Mesothelial cell of epicardium (in vitro differentiated cells): ENCODE measurements at places on chromosomes 2 and 18. TPM values are rescaled to one million over a fixed set of nuclear protein-coding genes. Genes with fewer than 3 reads are reported as not detected.

- DNase-seq: no peak
These were observed 166.9 kb downstream of the VWC2L start for GRCh38 chr2:214577769-214578168.

DNA sequence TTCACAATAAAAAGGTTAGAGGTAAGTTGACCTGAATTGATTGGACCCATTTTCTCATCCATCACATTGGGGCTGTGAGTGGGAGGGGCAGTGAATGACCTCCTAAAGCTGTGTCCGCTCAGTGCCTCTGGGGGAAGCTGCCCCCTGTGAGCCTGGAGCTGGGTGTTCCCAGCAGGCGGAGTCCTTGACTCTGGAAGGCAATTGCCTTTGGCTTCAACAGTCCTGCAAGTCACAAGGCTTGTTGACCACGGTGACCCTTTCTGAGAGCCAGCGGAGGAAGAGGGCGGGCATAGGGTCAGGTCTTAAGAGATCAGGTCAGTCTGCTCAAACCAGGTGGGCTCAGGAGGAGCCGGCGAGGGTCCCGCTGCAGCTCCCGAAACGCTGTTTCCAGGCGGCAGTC lies 1.1 kb upstream of the CIDEA start:
- no peak for DNase-seq

DNA sequence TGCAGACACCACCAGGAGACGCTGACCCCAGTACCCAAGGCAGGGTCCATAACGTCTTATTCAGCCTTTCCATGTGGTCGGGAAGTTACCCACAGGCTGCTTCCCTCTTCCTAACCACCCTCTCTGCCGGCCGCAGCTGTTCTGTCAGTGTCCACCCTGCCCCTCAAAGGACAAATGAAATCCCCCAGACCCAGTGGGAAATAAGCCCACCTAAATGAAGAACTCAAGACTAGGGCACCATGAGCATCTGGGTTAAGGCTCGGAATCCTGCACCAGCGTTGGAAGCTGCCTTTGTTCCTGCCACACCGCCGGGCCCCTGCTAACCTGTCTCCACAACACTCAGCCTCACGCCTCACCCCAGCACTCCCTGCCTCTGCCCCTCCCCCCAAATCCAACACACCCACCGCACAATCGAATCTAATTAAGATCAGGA lies 21.7 kb downstream of the BCL11A start:
- no peak for DNase-seq

DNA sequence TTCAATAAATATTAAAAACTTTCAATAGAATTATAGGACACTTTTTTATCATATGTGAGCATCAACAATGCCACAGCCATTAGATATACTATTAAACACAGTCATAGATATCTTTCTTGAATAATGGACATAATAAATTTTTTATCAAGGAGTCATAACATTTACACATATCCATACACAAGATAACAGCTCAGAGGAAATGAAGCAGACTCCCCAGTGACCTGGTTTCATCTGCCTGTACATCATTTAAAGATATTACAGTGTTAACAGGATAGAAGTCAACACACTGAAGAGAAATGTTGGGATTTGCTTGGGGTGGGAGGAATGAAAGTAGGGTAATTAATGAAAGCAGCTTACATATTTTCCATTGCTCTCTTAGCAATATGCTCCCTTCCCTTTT lies 5.1 kb downstream of the SCG2 start:
- no peak for DNase-seq

GRCh38 chr2:100957996-100958653 lies 44.0 kb upstream of the RPL31 start:
- DNase-seq: no peak

DNA sequence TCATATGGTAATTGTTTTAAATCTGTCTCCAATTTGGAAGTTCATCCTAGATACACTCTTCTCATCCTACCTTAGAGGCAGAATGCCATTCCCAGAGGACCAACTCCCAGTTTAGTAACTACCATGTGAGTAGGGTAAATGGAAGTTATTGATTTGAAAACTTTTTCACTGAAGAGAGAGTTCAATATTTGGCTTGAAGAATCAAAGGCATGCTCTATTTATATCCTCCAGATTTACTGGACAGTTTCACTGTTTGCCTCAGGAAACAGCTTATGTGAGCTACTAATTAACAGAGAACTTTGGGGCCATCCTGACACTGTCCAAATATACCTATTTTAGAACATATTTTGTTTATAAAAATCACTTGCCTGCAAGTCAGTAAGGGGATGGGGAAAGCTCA lies 607.2 kb upstream of the GYPC start:
- no peak for DNase-seq

- DNase-seq: no peak
These were observed 41.2 kb downstream of the AGFG1 start for GRCh38 chr2:227513113-227513512.

DNA sequence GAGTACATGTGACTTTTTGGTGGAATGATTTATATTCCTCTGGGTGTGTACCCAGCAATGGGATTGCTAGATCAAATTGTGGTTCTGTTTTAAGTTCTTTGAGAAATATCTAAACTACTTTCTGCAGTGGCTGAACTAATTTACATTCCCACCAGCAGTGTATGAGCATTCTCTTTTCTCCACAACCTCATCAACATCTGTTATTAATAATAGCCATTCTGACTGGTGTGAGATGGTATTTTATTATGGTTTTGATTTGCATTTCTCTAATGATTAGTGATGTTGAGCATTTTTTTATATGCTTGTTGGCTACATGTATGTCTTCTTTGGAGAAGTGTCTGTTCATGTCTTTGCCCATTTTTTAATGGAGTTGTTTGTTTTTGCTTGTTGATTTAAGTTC lies 267.4 kb upstream of the NT5C1B start:
- no peak for DNase-seq

DNA sequence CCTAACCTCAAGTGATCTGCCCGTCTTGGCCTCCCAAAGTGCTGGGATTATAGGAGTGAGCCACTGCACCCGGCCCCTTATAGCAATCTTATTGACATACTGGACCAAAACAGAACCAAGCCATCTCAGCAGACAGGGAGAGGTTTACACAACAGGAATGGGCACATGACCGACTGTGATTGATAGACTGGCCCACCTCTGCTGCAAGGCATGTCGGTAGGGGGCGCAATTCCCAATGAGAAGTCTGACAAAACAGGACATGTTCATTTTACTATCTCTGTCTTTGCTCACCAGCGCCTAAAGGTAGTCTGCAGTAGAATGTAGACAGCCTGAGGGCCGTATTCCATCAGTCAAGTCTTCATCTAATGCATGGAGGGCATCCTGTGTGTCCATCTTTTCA lies 2.0 kb downstream of the LYPD6B start:
- no peak for DNase-seq

Gene DPP10
- 73.0 to 82.0 TPM (median 74.1 TPM) in 3 replicates for total RNA-seq
